ENCODE measurements at places on chromosomes 13 and 19.
A peak's percentile ranks its signal among the peaks of the same experiment; 100 is the strongest.

DNA sequence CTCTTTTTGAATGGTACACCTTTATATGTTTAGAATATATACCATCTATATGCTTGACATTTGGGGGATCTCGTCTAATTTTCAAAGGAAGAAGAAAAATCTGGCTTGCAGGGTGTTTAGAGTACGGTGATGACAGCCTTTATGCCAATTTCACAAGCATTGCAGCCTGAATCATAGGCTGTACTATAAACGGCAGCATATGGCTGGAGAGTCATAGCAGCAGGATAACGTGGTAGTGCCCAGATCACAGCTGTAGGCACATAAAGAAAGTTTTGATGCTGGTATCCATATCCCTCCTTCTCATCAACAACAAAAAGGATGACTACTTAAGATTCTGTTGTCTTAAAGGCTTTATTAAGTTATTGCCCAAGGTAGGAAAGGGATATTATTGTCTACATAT lies 253.0 kb downstream of the PCDH9 start:
- DNase-seq, result no peak

DNA sequence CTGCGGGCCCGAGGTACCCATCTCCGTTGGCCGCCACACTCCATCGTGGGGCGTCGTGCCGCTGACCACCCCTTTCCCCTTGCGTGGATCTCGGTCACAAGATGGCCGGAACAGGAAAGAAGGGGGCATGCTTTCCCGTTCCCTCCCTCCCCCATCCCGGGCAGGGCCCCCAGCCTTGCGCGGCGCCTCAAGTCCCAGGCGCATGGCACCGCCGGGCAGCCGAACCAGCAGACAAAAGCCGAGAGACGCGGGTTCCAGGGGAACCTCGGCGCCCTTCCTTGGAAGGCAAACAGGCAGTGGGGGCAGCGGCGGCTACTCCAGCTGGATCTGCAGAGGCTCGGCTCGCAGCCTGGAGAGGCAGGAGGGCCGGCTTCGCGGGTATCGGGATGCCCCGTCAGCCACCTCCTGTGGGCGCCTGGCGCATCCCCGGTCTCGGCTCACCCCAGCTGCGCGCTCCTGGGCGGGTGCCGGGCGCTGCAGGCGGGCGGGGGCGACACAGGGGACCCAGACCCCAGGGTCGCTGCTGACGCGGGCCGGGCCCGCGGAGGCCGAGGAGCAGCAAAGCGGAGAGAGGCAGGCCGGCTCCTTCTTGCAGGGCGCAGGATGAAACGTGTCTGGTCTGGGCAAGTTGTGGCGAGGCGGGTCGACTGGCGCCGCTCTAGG lies 439 bp downstream of the DZIP1 start:
- no peak for DNase-seq

- DNase-seq, result no peak
These were observed 44.3 kb downstream of the ZMYM2 start for GRCh38 chr13:20002787-20003186.

DNA sequence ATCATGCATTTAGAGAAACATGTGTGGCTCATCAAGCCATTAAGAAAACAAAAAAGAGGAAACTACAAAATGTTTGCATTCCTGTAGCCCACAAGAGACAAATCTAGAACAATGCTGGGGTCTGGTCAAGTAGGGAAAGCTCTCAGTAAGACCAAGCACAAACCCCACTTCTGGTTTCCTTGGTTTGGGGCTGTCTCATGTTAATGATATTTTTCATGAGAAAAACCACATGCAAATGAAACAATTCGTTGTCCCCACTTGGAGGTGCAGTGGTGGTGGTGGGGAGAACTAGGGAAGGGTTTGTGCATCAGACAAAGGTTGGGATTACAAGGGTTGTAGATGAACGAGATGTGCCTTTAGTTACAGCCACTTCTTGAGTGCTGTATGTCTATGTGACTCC lies 7.0 kb upstream of the RB1 start:
- DNase-seq, result no peak

- DNase-seq, result no peak
These were observed 25.9 kb downstream of the NBEA start for GRCh38 chr13:34967851-34968562.

GRCh38 chr13:46281779-46282178 lies 70.1 kb downstream of the LRRC63 start:
- DNase-seq, result no peak

DNA sequence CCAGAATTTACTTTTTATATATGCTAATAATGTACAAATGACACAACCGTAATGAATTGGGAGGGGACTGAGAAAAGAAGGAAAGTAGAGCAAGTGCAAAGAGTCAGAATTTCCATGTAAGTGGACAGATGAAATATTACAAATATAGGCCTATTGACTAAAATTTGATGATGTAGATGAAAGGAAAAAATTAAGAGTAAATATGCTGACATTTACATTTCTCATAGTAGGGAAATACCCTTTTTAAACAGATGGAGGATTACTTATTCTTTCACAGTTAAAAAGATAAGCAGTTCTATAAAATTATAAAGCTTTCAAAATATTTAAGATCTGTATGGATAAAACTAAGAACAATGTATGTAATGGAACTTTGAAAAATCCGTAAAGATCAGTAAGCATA lies 185.4 kb downstream of the NBEA start:
- DNase-seq, result no peak

GRCh38 chr19:30224689-30225606 lies 147.2 kb upstream of the ZNF536 start:
- no peak for DNase-seq

DNA sequence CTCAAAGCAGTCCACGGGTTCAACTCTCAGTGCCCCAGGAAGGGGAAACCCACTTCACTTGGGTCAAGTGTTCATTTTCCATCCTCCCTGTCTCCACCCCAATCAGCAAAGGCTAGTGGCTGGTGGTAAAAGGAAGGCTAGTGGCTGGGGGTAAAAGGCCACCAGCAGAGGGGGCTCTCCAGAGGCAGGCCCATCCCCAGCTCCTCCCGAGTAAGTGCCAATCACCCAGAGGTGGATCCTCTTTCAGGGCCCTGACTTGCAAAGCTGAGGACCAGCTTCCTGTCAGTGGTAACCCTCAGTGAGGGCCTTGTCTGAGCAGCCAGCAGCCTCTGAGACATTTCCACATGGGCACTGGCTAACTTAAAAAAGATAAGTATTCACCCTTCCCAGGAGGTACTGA lies 22.0 kb upstream of the TPT1 start:
- DNase-seq, result no peak

DNA sequence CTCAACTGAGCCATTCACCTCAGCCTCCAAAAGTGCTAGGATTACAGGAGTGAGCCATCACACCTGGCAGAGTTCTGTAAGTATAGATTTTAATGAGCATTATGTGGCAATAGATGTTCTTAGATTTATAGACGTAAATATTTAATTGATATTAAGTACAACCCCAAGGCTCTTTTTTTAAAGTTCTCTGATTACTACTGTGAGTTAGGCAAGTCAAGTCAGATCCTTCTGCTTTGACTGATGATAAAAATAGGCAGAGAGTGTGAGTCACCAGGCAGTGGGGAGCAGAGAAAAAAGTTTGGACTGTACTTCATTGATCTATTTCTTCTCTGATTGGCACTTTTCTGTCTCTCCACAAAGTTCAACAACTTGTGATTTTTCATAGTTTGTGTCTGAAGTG lies 1379.9 kb downstream of the UQCRFS1 start:
- no peak for DNase-seq

DNA sequence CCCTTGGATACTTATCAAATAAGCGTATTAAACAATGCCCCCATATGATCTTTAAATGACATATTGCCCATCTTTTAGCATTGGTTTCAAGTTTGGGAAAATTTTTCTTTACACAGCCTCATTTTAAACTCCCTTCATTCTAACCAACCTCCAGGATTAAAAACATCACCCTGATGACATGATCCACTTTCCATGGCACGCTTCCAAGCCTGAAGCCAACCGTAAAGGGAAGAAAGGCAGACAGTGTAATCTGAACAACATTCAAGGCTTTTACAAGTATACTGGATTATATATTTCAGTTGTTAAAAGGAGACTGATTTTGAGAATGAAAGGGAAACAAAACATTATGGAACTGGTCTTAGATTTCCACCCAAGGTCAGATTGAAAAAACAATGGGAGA lies 1721.9 kb downstream of the OLFM4 start:
- DNase-seq, result no peak

- DNase-seq, result no peak
These were observed 754.0 kb downstream of the DIAPH3 start for GRCh38 chr13:59409634-59410200.

DNA sequence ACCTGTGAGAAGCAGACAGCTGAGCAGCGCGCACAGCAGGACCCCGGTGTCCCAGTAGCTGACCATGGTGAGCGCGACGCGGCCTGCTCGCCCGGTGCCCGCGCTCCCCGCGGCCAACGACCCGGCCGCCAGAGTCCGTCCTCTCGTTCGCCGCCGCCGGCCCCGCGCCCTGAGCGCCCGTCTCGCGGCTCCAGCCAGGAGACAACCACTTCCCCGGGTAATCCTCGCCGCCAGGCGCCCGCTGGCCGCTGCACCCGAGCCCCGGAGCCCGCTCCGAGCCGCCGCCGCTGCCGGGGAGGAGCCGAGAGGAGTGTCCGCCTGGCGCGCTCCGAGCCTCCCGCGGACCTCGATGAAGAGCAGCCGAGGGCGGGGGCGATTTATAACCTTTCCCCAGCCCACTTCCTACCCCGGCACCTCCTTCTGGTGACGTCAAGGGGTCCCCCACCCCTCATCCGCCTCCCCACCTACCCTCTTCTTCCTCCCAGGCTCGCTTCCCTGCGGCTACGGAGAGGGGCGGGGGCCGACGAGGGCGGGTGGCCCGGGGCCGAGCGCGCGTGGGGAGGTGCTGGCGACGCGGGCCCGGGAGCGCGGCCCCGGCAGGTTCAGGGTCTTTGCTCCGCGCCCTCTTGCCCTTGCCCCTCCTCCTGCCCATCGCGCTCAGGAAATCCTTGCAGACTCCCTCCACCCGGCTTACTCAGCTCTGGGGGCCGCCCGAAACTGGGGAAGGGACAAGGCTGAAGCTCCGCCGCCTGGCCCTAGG lies at the start of gene FLT1:
FLT1 (minus strand) TSS at position 351 of the 760 bp plus-strand sequence; CDS start at position 66, 285 bp downstream.
- peak; percentile 20 for DNase-seq

DNA sequence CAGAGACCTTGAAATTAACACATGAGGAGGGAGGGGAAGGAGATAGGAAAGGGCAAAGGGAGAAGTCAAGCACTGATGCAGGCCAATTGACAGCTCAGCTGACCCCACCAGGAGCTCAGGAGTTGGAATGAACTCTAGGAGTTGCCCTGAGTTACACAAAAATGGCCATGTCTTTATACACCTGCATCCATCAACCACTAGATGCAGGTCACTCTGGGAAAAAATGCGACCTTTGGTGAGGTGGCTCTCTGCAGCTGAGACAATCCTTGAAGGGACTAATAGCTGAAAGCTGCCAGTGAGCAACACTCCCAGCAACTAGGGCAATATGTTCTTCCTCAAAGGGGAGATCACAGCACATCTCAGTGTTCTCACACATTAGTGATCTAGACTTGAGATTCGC lies 222.8 kb downstream of the RBM26 start:
- no peak for DNase-seq
